ENCODE measurements at places on chromosomes 2 and 18.

GRCh38 chr2:172953970-172954852 lies 121.4 kb upstream of the MAP3K20 start:
- DNase-seq, result peak; percentile 10

GRCh38 chr2:216465579-216466195 lies 33.0 kb upstream of the RPL37A start:
- DNase-seq, result no peak

DNA sequence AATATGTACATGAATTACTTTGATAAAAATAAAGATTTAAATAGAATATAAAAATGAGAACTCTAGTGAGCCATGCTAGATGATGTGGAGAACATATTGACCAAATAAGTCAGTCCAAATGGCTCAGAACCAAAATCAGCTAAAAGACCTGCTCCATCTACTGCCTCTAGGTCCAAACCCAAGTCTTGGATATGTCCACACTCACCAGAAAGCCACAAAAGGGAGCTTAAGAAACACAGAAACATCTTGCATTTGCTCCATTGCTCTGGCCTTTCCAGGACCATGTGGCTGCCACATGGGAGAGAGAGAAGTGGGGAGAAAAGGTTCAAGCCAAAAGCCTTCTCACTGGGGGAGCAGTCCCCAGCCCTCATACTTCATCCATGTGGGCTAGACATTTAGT lies 272.5 kb downstream of the DYSF start:
- DNase-seq, result no peak

DNA sequence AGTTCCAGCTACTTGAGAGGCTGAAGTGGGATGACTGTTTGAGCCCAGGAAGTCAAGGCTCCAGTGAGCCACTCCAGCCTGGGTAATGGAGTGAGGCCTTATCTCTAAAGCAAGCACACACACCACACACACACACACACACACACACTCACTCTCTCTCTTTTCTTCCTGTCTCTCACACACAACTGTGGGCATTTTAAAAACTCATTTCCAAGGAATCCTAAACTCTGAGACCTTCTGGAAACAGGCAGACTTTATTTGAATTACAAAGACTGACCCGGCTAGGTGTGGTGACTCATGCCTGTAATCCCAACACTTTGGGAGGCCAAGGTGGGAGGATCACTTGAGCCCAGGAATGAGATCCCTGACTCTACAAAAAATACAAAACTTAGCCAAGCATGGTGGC lies 21.3 kb downstream of the WDSUB1 start:
- peak; percentile 79 for DNase-seq

DNA sequence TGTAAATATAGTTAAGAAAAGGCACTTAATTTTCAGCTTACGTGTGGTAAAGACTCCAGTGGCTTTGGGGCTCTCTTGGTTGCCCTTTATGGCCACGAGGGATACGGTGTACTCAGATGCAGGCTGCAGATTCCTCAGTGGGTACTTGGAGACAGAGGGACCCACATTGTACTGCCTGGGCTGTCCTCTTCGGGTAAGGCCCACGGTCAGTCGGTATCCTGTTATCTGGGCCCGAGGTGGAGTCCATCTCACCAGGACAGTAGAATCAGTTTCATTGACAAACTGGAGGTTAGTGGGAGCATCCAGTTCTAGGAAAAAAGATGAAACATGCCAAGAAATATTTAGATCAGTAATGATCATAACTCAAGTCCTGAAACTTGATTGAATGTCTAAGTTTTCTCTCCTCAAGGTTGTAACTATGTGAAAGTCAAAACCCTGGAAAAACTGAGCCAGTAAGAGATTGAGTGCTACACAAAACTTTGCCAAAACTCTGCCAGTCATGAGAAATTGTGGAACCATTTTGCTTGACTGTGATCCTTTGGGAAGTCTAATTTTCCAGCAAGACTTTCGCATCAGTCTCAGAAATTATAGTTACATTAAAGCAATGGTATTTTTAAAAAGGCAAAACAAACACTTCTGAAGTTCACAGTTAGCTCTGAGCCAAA lies 31.4 kb downstream of the FN1 start:
- no peak for DNase-seq

- no peak for DNase-seq
Observed at GRCh38 chr2:207040696-207041095, 101.4 kb downstream of the CPO start.

DNA sequence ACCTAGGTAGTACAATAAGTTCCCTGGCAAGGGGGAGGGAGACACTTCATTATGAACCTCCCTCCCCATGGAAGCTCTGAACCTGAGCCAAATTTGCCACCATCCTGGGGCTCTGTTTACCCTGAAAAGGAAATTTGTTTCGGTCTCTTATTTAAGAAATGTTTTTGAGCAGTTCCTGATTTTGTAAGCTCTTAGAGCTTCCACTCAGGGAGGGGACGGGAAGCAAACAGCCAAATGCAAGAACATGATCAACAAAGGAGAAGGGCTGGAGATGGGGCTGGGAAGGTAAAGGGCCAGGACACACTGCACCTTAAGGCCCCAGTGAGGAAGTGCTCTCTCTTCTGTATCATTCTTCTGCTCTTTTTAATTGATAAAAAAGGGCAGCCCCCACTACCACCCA lies 117.9 kb downstream of the NRP2 start:
- DNase-seq, result no peak

GRCh38 chr18:76909439-76909838 lies 87.1 kb downstream of the ZNF236 start:
- DNase-seq, result no peak

GRCh38 chr2:208671284-208671683 lies 264.7 kb downstream of the PTH2R start:
- DNase-seq, result no peak

- DNase-seq, result no peak
Observed at GRCh38 chr18:22517356-22517755, 99.6 kb upstream of the CTAGE1 start.

DNA sequence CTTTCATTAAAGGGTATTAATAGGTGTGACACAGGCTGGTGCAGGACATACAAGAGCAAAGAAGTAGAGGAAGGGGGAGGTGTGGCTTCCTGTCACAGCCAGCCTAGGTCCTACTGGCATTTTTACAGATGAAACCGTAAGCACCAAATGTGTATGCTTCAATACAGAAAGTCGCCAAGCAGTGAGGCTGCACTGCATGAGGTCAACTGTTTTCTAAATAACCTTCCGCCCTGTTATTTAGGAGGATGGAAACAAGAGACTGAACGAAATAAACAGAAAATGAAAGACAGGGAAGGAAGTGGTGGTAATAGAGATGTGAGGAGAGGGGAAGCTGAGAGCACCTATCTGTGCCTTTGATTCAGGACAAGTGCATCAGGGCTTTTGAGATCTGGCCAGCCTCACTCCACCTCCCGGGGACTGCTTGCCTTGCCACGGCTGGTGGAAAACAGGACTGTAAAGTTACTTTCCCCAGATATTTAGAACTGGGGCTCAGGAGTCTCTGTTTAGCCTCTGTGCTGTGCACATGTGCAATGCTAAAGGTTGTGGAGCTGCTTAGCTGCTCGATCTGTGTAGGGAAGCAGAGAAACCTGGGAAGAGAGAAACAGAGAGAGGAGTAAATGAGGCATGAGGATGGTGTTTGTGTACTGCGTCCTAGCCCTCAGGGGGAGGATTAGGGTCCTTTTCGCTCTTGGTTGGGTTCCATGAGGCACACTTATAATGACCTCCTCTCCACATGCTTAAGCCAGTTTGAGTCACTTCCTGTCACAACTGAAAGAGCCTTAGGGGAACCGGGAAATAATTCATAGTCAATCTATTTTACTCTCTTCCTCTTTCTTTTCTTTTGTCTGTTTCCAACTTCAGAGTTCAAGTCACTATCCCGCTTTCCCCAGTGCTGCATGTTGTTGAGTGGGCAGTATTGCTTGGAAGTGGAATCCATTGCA lies 62.3 kb upstream of the BOD1L2 start:
- DNase-seq, result peak; percentile 34

GRCh38 chr2:194591192-194591591 lies 1065.8 kb upstream of the SLC39A10 start:
- no peak for DNase-seq

- DNase-seq, result peak; percentile 73
Observed at GRCh38 chr18:78595924-78596573, 383.6 kb upstream of the SALL3 start.

- no peak for DNase-seq
Observed at GRCh38 chr2:6694555-6694954, 171.2 kb downstream of the CMPK2 start.

DNA sequence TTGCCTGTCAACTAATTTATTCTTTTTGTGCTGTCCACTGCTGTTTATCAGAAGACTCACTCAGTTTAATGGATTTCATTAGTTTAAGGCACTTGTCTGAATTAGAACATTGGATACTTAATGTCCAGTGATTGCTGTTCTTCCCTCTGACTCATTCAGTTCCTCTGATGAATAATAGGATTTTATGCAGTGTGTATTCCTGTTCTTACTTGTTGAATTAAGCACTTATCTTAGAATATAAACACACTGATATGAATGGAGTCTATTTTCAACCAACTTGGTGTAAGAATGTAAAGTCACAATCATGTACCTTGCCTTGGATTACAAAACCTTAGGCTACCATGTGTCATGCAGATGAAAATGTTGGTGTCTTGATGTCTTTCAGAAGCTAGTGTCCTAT lies 87.0 kb upstream of the PROKR1 start:
- DNase-seq, result no peak

- no peak for DNase-seq
Observed at GRCh38 chr18:79708412-79708811, 28.8 kb downstream of the CTDP1 start.

DNA sequence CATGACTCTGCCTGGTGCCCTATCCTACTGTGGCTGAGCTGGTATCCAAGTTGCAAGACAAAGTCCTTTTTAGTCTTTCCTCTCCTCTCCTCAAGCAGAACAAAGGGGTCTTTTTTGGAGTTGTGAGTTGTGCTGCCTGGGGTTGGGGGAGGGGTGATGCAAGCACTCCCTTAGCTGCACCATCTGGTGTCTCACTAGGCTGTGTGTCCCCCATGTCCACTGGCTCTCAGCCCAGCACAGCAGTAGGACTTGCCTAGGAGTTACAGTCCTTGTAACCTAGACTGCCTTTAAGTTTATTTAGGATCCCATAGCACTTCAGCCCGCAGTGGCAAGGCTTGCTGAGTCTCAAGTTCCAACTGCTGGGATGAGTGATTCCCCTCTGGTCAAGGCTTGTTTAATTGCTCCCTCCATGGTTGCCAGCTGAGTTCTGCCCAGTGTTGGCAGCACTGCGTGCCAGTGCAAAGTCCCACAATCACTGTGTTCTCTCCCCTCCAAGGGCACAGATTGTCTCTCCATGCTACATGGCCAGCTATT lies 13.2 kb upstream of the ILKAP start:
- DNase-seq, result no peak

- DNase-seq, result no peak
Observed at GRCh38 chr2:145190031-145190703, 670.2 kb upstream of the ZEB2 start.

DNA sequence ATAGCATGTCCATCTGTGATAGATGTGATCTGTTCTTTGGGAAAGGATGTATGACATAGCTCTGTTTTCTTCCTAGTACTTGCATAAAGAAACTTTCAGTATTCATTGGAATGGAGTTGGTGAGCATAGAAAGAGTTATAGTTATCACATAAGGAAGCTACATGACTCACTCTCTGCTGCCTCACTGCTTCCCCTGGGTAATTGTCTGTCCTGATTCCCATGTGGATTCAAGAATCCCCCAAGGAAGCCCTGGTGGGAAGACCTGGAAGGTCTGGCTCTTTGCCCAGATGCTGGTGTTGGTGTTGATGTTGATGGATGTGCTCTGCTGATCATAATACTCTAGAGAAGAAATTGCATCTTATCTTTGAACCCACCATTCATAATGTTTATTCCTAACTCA lies 60.6 kb downstream of the PTPN4 start:
- DNase-seq, result peak; percentile 70

DNA sequence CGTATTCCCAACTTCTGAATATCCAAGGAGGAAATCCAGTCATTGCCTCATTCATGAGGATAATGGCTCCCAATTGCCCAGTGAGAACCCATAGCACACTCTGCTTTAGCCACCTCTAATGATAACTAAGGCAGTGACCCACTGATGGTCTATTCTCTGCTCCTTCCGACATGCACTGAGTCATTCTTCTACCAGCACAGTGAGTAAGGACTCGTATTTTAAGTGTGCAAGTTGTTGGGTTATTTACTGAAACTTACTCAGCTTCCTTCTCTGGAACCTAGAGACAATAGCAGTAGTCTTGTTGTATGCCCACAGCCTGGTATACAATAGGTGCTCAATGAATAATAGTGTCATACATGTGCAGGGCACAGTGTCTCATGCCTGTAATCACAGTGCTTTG lies 81.1 kb upstream of the ZNF397 start:
- DNase-seq, result no peak

DNA sequence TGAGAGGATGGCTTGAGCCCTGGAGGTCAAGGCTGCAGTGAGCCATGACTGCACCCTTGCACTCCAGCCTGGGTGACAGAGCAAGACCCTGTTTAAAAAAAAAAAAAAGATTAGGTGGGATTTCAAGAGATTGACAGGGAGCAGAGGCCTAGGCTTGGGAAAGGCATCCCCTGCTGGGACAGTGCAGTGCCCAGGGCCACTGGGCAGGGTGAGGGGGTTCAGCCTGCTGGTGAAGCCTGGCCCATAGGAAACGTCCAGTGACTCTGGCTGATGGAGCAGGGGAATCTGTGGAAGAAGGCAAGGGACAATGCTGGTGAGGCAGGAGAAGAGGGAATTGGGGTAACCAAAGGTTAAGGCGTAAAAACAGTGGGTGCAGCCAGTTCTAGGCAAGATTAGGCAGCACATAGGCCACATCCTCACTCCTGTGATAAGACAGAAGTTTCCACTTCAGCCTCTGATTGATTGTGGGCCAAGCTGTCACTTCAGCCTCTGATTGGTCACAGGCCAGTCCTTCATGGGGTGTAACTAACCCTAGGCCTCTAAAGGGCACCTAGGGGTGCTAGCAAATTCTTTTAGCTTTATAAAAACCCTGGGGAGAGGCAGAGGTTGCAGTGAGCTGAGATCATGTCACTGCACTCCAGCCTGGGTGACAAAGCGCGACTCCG lies 128.6 kb downstream of the MSH2 start:
- no peak for DNase-seq

DNA sequence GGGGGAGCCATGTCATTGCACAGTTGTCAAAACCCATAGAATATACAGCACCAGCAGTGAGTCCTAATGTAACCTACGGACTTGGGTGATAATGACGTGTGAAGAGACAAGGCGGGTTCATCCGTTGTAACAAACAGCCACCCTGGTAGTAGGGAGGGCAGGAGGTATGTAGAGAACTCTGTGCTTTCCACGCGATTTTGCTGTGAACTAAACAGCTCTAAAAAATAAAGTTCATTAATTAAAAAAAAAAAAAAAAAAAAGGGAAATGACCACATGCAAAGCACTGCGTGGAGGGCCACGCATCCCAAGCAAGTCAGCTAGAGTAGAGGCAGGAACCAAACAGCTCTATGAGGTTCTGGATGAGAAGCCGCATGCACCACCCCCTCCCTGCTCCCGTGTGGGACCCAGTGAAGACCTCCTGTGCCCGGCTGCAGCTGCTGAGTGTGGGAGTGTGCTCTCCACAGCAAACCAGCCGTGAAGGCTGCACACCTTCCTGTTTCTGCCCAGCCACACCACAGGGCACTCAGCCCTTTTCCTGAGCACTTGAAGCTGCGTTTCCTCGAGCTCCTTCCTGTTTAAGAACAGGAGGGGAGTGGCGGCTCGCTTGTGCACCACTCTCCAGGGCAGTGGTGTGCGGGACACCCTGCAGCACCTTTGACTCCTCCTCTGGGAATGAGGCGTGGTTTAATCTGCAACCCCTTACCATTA lies 65.6 kb downstream of the ODC1 start:
- peak; percentile 64 for DNase-seq
